ENCODE measurements at places on chromosomes 2 and 18.

DNA sequence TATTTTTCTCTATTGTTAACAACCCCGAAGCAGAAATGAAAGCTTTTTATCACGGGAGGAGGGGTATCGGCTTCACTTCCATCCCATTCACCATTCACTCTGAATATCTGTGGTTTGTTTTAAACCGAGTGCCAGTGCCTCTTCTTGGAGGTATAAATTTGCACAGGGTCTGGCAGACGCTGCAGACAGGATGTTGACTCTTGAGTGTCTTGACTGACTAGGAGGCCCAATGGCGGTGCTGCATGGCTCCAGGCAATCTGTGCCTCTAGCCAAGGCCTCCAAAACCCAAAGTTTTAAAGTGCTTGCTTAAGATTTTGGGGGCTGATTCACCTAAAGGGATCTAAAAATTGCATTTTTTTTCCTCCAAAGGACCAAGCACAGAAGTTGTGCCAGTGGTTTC is 183.8 kb downstream of the LTBP1 start:
- no peak for DNase-seq

GRCh38 chr2:106618614-106619013 is 131.4 kb downstream of the CD8B2 start:
- no peak for DNase-seq

DNA sequence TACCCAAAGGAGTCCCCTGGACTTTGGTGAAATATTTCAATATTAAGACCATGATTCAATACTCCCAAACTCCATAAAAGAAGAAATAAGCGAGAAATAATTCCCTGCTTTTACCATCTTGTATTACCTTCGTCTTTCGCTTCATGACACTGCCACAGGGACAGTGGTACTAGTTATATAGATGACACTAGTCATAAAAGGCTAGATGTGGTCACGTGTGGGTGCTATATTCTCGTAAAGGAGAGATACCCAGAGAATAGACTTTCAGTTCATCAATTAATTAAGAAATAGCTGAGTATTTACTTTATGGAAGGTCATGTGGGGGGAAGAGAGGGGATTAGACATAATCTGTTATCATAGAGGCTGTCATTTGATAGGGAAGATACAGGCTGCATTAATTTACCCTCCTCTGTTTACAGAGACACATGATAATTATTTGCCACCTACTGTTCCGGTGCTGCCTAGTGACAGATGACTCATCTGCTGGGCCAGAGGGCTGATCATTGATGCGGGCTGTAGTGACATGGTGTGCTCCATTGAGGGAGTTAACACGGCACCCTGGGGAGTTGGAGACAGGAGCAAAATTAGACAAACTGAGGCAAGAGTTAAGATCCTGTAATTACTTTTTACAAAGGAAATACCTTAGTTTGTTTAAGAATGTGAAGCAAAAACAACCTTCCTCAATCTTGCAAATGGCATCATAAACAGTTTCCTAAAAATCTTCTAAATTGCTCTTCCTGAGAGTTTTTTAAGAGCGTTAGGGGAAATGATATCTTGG is 78.2 kb upstream of the ITGB6 start:
- DNase-seq = no peak

DNA sequence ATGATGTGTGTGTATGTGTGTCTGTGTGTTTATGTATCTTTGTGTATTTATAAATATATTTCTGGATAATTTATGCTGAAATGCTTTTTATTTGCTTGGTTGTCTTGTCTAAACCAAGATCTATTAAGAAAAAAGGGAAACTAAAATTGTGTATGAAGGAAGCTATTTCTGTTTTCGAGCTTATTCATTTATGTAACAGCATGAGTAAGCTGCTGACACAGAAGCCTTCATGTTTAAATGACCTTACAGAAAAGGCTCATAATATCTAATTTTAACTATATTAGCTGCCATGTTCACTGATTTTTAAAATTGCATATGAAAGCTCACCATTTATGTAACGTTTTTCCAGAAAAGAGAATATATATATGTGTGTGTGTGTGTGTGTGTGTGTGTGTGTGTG is 392.8 kb downstream of the PTH2R start:
- no peak for DNase-seq

DNA sequence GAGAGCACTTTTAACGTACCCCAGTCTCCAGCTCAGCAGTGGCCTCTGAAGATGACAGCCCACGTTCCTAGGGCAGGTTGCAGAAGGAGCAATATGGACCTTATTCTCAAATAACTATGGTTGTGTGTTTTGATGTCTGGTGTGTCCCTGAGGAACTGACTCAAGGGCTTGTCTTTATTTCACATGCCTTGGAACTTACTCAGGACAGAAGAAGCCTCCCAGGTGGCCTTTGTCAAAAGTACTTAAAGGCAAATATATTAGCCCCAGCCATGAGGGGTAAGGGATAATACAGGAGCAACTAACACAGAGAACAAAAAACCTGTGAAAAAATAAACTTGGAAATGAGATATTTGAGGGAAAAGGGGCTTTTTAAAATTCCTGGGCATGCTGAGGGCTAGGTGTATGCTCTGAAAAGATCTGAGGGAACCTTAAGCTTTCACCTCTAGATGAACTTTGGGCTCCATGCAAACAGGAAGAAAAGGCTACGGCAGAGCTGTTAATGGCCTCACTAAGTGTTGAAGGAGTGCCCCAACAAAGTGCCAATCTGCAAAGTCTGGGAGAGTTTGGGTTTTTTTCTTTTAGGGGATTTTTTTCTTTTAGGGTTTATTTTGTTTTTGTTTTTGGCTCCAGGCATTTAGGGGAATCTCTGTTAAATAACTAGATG is 40.3 kb downstream of the SRBD1 start:
- DNase-seq = no peak

- DNase-seq = no peak
Measured at GRCh38 chr2:239019183-239019581, 171.3 kb downstream of the TWIST2 start.

GRCh38 chr2:41771710-41772109 is 276.1 kb upstream of the PKDCC start:
- DNase-seq = no peak
